ENCODE measurements at places on chromosomes 7 and 10. TPM values are rescaled to one million over a fixed set of nuclear protein-coding genes. Genes with fewer than 3 reads are reported as not detected.

Gene SLC26A3
- not detected for total RNA-seq

Gene TMEM236
- 0.07 TPM for total RNA-seq

Gene HKDC1
- total RNA-seq: 8.2 TPM

Gene LIPN
- total RNA-seq: 0.80 TPM

GRCh38 chr7:131839967-131840690 lies 283.7 kb upstream of the PODXL start:
- DNase-seq: no peak

DNA sequence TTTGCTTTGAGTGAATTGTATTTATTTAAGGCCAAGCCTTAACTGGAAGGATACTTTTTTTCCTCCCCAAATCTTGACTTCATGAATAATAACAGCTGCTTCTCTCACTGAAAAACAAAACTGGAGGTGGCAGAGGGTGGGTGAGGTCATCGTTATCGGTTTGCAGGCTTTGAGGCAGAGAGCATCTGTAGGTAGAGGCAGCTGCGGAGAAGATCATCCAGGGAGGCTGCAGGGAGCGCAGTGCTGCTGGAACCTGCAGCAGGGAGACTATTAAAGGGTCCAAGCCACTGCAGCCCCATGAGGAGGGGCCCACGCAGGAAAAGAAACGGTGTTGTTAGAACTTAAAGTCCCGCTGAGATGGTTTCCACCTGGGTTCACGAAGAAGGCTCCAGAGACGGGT lies 112.1 kb upstream of the SDK1 start:
- no peak for DNase-seq

DNA sequence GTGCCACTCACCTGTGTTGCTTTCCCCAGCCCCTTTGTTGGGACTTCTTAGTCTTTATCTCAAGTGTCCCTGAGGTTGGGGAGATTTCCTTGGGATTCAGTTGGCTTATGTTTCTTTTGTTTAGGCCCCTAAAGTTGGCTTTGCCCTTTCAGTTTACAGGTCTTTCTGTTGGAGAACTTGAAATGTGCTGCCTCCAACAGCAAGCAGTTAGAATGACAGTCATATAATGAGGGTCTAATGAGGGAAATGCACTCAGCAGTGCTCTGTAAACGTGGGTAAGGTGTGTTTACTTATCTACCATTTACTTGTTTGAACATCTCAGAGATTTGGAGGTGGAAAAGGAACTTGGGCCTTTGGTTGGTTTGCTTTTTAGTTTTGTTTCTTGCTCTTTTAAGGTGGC lies 191.4 kb upstream of the STK17A start:
- DNase-seq: no peak
